ACHN (cell line): ENCODE measurements at places on chromosomes 13 and 19.
A peak's percentile ranks its signal among the peaks of the same experiment; 100 is the strongest.

GRCh38 chr19:2887391-2887914, 13.3 kb upstream of the ZNF57 start:
- peak; percentile 52 for DNase-seq

GRCh38 chr13:91661692-91662490, 263.5 kb downstream of the GPC5 start:
- no peak for DNase-seq

DNA sequence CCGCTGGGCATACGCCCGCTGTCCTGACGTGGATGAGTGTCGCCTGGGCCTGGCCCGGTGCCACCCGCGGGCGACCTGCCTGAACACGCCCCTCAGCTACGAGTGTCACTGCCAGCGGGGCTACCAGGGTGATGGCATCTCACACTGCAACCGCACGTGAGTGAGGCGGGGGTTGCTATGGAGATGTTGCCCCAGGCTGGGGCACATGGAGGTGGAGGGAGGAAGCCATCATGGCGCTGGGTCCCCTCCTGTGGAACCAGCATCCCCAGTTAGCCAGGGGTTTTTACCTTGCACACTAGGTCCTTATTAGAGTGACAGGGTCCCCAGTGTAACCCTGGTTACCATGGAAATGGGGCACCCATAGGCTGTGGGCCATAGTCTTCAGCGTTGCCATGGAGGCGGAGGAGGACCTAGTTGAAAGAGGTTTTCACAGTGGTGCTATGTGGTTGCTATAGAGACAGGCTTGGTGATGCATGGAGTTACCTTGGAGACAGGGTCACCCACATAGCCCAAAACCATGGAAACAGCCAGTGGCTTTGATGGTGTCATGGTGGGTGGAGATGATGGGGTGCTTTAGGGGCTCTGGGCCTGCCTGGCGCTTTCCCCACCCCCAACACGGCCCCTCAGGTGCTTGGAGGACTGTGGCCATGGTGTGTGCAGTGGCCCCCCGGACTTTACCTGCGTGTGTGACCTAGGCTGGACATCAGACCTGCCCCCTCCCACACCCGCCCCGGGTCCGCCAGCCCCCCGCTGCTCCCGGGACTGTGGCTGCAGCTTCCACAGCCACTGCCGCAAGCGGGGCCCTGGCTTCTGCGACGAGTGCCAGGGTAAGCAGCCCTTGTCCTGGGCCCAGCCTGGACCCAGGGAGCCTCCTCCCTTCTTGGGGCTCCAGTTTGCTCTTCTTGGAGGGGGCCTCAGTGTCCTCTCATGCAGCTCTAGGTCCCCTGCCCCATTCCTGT, 27.1 kb downstream of the MEGF8 start:
- DNase-seq: no peak

DNA sequence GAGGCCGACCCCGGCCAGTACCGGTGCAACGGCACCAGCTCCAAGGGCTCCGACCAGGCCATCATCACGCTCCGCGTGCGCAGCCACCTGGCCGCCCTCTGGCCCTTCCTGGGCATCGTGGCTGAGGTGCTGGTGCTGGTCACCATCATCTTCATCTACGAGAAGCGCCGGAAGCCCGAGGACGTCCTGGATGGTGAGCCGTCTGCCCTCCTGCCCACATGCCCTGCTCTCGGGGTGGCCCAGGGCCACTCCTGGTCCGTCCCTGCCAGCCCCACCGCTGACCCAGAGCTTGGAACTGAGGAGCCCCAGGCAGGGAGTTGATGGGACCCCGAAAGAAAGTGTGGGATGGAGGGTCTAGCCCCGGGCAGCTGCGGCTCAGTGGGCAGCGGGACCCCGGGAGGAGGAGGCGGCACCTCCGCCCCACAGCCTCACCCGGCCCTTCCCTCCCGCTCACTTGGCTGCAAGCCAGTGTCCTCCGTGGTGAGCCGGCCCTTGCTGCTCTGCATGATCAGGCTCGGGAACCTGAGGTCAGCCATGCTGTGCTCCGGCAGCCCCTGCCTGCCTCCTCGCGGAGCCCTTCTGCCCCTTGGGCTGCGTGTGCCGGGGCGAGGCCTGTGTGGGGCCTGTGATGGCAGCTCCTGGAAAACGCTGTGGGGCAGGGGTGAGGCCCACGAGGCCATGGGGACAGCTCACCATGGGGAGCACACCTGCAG, 8.1 kb upstream of the HCN2 start:
- no peak for DNase-seq

- no peak for DNase-seq
Observed at GRCh38 chr19:23056516-23056915, 53.5 kb upstream of the ZNF728 start.

DNA sequence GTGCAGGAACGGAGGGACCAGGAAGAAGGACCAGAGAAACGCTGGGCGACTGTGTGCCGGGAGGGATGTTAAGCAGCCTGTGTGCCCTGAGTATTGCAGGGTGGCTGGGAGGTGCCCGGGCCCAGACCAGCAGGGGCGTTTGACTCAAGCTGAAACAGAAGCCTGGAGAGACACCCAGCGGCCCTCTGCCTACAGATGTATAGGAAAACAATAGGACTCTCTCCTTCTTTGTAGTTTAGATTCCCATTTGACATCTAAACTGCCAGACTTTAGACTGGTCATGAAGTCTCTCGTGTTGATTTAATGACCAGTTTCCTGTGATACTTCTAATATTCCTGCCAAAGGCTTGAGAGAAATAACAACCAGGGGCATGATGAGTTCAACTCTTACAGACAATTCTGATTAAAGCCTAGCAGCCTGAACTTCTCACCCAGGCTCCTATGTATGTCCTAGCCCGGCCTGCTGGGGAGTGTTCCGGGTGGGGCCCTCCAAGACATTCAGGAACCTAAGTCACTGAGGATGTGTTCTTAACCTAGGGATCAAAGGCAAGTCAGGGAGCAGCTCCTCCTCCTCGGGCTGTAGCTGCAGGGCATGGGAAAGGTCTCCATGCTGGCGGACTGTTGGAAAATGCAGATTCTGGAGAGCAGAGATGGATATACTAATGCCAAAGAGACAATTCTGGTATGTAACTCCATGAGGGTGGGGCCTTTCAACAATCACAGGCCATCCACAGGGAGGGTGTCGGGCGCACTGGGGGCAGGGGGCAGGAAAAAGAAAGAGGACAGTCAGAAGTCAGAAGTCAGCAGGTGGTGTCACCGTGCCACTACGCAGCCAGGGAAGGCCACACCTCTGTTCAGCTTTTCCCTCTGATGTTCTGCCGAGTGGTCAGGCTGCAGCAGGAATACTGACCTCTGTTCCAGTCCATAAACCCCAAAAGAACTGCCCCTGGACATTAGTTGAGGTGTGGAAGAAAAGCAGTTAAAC, 131.8 kb downstream of the STARD13 start:
- DNase-seq: no peak

DNA sequence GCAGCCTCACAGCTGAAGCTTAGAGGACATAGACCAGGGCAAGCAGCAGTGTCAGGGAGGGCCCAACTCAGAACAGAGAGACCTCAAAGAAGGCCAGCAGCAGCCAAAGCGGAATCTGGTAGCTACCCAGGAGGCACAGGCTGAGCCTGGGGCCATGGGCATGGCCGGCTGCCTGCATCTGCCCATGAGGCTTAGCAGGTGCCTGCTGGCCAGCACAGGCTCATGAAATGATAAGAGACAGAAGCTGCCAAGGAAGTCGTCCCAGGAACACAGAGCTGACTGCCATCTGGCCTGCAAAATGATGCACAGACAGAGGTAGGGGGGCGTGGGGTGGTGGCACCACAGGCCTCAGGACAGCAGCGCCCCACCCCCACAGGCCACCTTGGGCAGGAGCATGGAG, 29.2 kb downstream of the TUBA3C start:
- no peak for DNase-seq

DNA sequence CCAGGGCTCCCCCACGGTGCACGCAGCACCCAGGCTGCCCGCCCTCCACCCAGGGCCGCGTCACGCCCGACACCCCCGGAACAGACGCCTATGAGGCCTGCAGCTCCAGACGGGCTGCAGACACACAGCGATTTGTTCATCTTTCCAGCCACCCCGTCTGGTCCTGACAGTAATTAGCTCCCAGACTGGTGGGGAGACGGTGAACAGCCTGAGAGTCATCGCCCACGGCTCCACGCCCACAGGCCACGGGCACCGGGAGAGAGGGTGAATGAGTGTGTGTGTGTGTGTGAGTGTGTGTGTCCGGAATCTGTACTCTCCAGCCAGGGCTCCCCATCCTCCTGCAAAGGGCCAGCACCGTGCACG, 18.1 kb downstream of the GADD45B start:
- DNase-seq: peak; percentile 30

- DNase-seq: no peak
Observed at GRCh38 chr19:16339361-16339725, 14.7 kb downstream of the KLF2 start.

- no peak for DNase-seq
Observed at GRCh38 chr13:38856065-38856464, 134.6 kb downstream of the STOML3 start.

DNA sequence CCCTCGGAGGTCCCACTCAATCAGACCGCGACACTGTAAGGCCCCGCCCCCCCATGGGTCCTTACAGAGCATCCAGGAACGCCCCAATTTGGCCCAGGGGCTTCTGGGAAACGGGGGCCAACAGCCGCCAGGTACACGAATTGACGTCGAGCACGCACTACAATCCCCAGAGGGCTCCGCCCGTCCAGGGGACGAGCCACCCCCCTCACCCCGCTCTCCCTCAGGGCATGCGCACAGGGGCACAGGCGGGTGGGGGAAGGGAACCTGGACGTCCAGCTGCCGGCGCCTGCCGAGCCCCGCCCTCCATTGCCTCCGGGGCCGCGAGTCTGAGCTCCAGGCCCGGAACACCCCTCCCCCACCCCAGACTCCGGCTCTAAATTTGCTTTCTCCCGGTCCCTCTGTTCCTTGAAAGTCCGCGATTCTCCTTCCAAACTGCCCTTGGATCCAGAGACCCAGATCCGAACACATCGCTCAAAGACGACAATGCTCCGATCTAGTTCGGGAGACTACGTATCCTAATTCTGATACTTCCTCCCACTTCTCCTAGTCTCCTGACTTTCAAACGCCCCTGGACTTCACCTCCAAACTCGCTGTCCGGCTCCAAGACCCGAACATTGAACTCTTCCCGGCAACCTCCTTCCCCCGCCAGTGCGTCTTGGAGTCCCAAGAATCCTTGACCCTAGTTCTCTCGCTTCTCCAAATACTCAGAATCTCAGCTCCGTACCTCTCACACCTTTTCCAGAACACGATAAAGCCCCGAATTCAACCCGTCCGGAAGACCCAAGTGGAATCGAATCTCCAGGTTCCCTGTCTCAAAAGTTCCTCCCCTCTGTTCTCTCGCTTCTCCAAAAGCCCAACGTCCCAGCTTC, 770 bp downstream of the SERTAD3 start:
- DNase-seq: peak; percentile 99

DNA sequence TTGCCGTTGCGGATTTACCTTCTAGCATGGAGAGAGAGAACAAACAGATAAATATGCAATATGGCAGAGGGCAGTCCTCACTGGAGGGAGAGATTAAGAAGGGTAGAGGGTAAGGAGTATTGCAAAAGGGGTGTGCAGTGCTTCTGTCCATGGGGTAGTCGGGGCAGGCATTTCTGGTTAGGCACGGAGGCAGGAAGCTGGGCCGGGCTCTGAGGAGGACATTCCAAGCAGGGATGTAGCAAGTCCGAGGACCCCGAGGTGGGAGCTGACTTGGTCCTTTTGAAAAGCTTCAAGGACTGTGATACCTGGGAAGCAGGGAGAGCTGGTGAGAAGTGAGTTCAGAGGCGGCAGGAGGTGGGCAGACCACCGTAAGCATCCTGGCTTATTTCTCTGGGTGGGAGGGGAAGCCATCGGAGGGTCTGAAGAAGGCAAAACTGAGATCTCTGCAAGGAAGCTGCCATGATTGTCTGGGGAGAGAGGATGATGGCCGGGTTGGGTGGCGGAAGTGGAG, 214.9 kb downstream of the FGF9 start:
- no peak for DNase-seq

DNA sequence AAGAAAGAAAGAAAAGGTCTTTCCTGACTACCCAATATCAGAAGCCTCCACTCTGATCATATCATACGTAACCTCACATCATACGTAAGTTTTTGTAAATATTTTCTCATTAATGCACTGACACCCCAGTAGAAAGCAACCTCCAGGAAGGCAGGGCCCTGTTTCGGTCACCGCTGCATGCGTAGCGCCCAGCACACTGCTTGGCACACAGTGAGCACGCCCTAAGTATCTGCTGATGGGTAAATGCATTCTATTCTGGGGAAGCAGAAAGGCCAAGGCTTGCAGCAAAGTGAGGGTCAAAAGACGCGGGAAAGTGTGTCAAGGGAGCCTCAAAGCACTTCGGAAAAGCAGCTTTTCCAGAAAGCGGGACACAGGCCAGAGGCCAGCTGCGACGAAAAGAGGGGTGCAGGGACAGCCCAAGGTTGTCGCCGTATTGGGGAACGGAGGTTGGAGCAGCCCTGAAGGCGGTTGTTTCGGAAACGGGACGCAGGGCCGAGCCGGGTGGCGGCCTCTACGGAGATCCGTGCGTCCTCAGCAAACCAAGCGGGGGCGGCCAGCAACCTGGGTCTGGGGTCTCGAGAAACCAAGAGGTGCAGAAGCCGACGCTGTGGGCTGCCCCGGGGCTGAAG, 463 bp downstream of the SUGP1 start:
- DNase-seq: no peak

GRCh38 chr13:23384111-23384510, 49.4 kb downstream of the SACS start:
- peak; percentile 32 for DNase-seq

DNA sequence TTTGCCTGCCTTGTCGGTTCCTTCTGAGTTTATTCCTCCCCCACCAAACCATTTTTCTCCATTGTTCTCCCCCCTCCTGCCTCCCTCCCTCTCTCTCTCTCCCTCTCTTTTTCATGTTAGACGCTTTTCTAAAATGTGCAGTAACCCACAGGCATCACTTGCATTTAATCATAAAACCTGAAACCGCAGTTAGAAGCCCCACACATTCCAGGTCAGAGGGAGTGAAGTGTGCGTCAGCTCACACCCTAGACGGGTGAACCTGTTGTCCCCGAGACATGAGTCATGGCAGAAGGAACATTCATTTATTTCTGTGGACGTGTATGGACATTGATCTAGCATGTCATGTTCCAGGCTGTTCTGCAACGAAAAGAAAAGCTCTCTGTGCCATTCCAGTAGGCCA, 19.9 kb downstream of the ONECUT3 start:
- DNase-seq: peak; percentile 64

DNA sequence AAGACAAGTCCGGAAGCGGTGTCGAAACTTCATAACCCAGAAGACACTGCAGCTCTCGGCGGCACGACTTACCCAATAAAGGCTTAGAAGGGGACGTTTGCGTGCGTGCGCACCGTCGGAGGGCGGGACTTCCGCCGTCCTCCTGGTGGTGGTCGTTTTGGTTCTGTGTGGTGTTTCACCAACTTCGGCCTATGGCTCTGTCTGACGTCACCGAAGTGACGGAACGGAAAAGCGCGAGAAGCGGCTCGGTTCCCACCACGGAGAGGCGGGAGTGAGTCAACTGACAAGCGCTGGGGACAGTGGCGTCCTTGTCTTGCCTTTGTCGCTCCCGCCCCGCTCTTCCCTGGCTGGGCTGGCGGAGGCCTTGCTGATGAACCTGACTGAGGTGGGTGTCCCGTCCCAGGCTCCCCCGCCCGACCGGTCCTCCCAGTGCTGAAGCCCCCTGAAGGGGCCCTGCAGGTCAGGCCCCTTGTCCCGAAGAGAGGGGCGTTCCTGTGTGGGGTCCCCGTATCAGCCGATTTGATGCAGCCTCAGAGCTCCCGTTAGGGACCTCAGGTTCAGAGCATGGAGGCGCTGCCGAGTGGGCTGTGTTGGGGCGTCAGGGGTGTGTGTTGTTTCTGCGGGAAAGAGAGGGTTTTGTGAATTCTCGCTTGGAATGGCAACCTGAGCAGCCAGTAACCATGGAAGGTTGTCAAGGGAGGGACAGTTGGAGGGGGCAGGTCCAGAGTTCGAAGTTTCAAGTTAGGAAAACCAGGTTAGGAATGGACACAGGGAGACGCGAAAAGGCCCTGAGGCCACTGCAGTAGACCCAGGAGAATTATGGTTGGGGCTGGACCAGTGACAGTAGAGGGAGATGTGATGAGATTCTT, at the start of gene ZNF548:
TSS of gene ZNF548 (plus strand) at position 125 of the 869 bp plus-strand sequence. CDS start at position 371, 246 bp downstream.
- peak; percentile 96 for DNase-seq
